ENCODE measurements at places on chromosomes 3 and 15.

DNA sequence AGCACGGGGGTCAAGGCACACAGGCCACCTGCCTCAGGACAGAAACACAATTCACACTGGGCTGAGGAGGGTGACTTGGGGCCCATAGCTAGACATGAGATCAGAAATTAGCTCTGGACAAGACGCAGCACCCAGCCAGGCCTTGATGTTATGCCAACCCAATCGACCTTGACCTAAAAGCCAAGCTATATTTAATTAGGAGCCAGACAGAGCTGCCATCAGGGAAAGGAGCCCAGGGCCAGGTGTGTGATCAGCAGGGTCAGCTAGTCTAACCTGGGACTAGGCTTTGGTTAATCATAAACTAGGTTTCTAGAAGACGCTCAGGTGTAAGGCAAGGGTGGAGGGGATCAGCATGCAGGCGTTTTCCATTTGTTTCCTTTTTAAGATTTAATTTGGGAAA lies 23.9 kb upstream of the SLC25A36 start:
- DNase-seq = no peak

- no peak for DNase-seq
Observed at GRCh38 chr3:160586679-160587078, 21.3 kb upstream of the KPNA4 start.

- DNase-seq = no peak
Observed at GRCh38 chr15:30859091-30859874, 44.4 kb upstream of the FAN1 start.

DNA sequence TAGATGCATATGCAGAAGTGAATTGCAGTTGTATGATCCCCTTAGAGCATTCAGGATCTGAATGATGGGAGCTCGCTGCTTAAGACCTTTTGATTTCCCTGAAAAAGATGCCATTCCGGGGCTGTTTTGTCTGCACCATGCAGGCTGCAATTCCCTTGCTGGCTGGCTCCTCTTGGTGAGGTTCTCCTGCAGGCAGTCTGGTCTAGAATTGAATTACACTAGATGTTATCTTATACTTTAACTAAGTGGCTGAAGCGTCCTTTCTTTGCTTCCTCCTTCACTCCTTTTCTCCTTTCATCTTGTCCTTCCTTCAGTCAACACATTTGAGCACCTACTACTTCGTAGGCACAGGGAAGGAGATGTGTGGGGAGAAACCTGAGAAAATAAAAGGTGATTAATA lies 18.6 kb upstream of the MYZAP start:
- DNase-seq = no peak

- no peak for DNase-seq
Observed at GRCh38 chr15:74040109-74040850, 42.1 kb downstream of the GOLGA6A start.

DNA sequence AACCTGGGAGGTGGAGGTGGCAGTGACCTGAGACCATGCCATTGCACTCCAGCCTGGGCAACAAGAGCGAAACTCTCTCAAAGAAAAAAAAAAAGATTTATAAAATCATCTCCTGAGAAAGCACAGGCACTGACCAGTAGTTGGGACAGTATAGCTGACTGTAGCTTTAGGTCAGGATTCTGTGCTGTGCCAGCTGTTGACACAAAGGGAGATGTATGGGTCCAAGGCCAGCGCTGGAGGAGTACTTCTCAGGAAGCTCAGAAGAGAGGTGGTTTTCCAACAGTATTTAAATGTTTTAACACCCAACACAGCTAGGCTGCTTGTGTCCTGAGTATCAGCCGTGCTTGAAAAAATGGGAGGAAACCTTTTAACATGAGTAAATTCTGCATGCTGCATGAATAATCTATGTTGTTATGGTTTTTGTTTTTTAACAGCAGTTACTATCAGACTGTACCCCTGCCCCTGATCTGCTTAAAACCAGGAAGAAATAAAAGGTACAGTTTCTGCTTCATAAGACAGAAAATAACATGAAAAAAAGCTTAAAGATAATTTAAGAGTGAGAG lies 6.5 kb downstream of the RAMAC start:
- DNase-seq = no peak

Data from NCI-H1436 treated with DMSO at 0.1 percent for 48 hours (cell line).